ENCODE measurements at places on chromosomes 4 and X.

GRCh38 chr4:60366661-60367060, 833.5 kb upstream of the ADGRL3 start:
- no peak for DNase-seq

DNA sequence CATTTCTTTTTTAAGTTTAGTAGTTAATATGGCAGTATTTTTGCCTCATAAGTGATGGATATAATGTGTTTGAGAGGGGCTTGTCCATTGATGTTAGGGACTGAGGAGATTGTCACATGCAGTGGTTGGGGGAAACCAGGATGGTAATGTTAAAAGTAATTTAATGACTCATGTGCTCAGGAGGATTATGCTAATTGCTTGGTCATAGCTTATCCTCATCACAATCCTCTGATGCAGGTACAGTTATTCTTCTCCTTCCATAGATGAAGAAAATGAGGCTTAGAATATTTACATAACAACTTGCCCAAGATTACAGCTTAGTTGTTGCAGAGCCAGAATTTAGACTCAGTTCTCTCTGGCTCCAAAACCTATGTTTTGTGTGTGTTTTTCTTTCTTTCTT, 94.4 kb upstream of the SCML1 start:
- no peak for DNase-seq

DNA sequence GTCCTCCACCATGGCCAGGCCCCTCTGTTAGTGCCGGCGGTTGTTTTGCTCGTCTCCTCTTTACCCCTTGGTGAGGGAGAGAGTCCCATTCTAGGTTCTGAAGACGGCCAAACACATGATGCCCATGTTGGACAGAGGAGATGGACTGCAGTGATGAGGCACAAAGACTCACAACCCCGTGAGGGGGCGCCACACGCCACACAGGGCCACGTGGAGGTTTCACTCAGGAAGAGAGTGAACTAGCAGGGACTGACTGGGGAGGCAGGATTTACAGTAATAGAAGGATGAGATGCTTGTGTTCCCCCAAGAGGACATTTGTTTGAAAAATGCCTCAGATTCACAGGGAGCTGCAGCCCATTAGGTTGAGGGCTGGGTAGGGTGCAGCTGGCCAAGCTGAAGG, 655.3 kb upstream of the FRG1 start:
- no peak for DNase-seq

DNA sequence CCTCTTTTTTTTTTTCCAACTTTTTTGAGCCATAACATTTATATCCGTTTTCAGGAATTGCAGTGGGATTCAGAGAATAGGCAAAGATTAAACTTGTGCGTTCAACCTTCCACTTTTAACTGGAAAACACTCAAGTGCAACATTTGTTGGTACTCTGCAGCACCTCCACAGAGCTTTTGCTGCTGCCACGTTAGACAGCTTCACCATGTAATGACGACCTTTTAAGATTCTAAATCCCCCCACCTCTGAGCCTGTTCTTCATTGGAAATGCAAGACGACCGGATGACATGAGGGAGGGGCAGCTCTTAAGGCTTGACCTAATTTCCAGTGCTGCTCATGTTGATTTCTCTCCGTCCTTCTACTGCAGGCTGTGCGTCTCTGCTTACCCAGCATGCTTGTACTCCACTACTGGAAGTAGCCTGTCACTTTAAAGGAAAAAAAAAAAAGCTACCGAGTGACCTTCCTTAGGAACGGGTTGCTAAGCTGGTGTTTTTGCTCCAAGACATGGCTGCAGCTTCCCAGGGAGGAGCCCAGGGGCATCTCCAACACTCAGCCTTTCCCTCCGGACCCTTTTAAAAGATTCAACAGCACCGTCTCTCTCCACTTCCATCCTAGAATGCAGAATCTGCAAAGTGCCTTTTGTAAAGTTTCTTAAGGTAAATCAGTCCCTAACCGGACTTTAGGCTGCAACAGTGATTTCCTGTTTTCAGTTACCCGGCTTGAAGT, at the start of gene CC2D2A:
Gene CC2D2A, plus strand, starts transcription at position 481 of the 726 bp plus-strand sequence. CDS start 6,051 bp downstream, outside the sequence.
- DNase-seq: no peak

DNA sequence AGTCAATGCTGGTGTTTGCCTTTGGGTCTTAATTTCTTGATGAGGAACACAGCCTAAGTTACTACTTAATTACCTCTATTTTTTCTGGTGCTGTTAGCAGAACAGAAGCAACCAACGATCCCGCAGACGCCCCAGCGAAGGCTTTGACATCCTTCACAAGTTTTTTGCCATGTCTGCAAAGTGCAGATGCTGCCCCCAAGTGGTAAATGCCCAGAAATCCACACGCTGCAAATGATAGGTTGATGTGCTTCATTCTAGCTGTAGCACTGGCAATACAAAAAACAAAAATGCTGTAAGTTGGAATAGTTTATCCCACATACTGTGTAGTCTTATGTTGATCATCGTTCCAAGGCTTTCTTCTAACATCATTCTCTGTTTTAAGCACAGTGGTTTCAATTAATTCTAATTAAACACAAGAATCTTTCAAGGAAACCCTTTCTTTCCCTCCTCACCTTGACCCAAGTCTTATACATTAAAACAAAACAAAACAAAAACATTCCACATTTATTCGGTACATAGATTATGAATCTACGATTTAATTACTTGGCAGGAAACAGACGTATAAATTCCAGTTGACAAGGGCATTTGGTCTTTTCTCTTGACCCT, 1.2 kb downstream of the PNPLA4 start:
- DNase-seq: peak; percentile 39

GRCh38 chrX:54063361-54063760, 19.1 kb upstream of the PHF8 start:
- no peak for DNase-seq

DNA sequence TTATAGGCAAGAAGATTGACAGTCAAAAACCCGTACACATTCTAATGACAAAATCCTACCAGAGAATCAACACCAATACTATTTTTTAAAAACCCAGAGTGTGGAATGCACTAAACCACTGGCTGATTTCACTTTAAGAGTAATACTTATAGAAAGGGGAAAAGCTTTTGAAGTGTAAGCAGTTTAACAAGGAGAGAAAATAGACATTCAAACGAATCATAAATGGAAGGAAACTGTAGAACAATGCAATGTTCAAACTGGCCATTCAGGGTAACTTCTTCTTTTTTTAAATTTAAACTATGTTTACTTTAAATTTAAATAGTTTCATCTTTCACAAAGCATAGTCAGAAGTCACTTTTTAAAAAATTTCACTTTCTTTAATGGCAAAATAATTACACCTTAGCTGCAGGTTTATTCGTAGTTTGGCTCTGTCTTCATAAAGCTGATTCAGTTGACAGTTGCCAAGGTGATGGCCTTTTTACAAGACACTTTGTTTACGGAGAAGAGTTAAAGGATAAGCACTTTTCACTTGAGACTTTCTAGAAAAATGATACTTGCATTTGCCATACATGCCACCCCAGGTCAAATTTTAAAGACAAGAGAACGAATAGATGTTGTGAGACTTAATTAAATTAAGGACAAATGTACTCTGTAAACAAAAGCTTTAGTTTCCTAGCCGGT, 82.4 kb upstream of the KLF3 start:
- no peak for DNase-seq

GRCh38 chr4:173529477-173530325, at the start of gene HAND2:
HAND2 (minus strand) TSS chr4:173530229; CDS start chr4:173529289, 940 bp downstream.
- no peak for DNase-seq

DNA sequence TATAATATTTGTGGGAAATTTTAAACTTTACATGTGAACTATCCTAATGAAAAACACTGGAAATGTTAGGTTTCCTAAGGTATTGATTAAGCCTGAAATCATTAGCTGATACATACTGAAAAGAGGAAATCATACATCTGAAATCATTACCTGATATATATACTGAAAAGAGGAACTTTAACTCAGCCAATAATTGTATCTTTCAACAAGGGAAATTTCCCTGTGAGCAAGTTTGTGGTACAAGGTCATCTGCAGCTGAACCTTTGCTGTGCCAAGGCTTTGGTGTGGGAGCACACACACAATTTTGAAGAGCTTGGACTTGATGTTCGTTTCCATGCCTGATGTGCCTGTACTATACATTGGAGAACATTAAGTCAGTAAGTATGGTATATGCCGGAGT, 131.9 kb upstream of the USP9X start:
- DNase-seq: no peak
